ENCODE measurements at places on chromosomes 7 and 10. TPM values are rescaled to one million over a fixed set of nuclear protein-coding genes. Genes with fewer than 3 reads are reported as not detected.

GRCh38 chr10:18498998-18499397, 152.4 kb downstream of the NSUN6 start:
- DNase-seq: no peak

DNA sequence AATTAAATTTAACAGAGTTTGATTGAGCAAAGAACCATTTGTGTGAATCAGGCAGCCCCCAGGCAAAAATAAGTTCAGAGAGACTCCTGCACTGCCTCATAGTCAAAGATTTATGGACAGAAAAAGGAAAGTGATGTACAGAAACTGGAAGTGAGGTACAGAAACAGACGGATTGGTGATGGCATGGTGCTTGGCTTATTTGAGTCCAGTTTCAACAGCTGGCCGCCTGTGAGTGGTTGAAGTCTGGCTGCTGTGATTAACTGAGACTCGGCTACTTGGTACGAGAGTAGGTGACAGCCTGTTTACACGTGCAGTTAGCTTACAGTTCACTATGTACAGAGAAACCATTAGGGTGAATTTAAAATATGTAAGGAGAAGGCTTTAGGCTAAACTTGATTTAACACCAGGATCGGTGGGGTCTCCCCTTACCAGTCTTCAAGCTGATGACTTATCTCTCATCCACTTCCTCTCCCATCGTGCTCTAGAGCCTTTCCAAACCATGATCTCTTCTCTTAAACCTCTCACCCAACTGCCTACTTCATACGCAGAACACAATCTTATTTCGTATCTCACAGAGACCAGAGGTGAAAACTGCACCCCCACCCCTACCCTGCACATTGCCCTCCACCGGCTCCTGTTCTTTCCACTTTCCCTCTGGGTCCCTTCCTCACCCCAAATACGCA, 5.0 kb upstream of the MSMB start:
- no peak for DNase-seq

GRCh38 chr10:49745756-49746155, 16.4 kb downstream of the OGDHL start:
- no peak for DNase-seq

DNA sequence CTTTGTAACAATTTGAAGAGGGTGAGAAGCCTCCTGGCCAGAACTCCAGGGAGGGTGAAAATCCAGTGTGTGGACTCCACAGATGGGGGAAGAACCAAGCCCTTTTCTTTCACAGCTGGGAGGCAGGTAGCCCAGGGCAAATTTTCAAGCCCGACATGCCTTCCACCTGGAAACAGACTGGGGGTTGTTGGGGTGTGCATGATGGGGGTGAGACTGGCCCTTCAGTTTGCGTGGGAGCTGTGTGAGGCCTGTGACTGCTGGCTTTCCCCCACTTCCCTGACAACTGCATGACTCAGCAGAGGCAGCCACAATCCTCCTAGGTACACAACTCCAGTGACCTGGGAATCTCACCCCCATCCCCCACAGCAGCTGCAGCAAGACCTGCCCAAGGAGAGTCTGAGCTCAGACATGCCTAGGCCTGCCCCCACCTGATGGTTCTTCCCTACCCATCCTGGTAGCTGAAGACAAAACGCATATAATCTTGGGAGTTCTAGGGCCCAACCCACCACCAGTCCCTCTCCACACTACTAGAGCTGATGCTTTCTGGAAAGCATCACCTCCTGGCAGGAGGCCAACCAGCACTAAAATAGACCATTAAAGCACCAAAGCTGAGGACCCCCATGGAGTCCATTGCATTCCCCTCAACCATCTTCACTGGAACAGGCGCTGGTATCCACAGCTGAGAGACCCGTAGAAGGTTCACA, 445.4 kb downstream of the TFEC start:
- no peak for DNase-seq

DNA sequence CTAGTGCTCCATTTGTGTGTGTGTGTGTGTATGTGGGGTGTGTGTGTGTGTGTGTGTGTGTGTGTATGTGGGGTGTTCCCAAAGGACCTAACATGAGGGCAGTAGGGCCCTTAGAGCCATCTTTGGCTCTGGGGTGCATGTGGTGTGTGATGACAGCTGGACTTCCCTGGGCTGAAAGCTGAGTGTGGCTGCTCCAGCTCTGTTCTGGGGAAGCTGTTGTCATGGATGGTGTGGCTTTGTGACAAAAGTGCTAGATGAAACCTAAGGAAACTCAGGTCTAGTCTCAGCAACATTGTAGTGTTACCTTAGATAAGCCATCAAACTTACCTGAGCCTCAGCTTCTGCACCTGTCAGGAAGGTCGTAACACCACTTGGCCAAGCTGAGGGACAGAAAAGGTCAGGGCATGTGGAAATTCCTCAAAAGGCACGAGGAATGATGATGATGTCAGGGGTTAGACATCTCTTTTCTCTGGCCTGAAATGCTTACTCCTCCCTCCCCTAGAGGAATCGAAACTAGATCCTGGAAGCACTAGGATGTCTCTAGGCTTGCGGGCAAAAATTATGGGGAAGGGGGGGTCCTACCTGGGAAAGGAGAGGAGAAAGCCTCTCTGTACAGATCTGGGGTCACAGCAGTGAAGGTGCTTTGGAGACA, 115.4 kb downstream of the RPS24 start:
- DNase-seq: no peak

- no peak for DNase-seq
Measured at GRCh38 chr10:27344568-27345454, 104.2 kb upstream of the ACBD5 start.

DNA sequence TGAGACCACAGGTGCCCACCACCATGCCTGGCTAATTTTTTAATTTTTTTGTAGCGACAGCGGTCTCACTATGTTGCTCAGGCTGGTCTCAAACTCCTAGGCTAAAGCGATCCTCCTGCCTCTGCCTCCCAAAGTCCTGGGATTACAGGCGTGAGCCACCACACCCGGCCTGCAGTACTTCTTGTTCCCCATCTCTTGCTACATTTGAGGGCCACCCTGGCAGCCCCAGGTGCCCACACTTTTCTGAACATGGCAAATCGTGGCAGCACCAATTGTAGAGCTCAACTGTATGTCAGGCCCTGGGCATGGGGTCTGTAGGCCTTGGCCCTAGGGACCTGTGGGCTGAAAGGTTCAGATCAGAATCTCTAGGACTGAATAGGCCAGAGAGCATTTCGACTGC, 25.1 kb upstream of the LIMK1 start:
- DNase-seq: no peak

GRCh38 chr7:106119719-106120118, 7.6 kb upstream of the SYPL1 start:
- no peak for DNase-seq

GRCh38 chr10:78576276-78576675, 492.5 kb upstream of the ZMIZ1 start:
- DNase-seq: no peak

GRCh38 chr7:114084472-114085312, 165.9 kb upstream of the PPP1R3A start:
- DNase-seq: peak; percentile 57

DNA sequence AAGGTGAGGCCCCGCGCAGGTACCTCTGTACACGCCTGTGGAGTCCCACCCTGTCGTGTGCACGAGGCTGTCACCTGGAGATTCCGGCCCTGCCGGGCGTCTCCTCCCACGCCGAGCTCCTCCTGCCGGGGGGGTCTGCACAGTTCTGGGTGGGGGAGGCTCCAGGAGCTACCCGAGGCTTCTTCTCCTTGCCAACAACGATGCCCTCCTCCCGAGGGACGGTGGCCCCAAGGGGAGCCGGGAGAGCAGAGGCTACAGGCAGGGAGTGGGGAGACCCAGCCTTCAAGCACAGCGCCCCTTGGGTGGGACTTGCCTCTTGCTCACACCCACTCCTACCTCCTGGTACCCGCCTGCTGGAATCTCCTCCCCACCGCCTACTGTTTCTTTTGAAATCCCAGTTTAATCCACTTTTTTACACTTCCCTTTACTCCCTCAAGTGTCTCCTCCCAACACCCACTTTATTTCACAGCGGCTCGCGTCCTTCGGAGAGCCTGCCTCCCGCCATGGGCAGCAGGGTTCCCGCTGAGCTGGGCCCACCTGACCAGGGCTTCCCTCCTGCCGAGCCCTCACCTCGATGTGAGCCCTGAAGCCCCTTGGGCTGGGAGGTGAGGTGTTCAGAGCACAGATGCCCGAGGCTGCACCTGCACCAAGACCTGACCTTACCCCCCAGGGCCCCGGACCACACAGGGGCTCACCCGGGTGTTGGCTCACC, 338.1 kb downstream of the DNAJB6 start:
- DNase-seq: no peak

GRCh38 chr7:117113871-117114270, 160.6 kb downstream of the ST7 start:
- no peak for DNase-seq

- no peak for DNase-seq
Measured at GRCh38 chr7:158116235-158116634, 471.4 kb downstream of the PTPRN2 start.

DNA sequence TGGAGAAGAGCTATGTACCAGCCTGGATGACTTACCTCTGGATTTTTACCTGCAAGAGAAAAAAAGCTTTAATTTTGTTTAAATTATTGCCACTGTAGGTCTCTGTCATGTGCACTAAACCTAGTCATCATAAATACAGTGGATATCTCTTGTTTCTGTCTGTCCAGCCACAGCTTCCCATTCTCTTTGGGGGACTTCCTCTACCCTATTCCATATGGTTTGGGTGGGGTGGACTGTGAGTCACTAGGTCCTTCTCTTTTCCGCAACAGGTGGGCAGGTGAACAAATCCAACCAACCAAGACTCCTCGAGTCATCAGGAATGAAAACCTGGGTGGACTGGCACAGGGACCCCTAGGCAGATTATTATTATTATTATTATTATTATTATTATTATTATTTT, 87.3 kb upstream of the CYTH3 start:
- DNase-seq: no peak

SLC16A9 gene
- 4.0 TPM for total RNA-seq

SAMD9 gene
- total RNA-seq: 0.11 TPM

RBP3 gene
- total RNA-seq: not detected

BMPER gene
- total RNA-seq: 1.9 TPM

TFR2 gene
- total RNA-seq: 5.7 TPM

C10orf67 gene
- not detected for total RNA-seq

WDR11 gene
- total RNA-seq: 43.3 TPM

CPED1 gene
- 0.44 TPM for total RNA-seq

ZNF786 gene
- 13.0 TPM for total RNA-seq

Data from WTC11 (cell line).